ENCODE measurements at places on chromosomes 12 and 14.

- no peak for DNase-seq
Measured at GRCh38 chr12:71160585-71160984, 2.8 kb upstream of the TSPAN8 start.

- DNase-seq, result no peak
Measured at GRCh38 chr14:89279649-89280232, 137.3 kb downstream of the FOXN3 start.

GRCh38 chr14:87961246-87961645 lies 31.7 kb downstream of the GALC start:
- DNase-seq, result no peak

DNA sequence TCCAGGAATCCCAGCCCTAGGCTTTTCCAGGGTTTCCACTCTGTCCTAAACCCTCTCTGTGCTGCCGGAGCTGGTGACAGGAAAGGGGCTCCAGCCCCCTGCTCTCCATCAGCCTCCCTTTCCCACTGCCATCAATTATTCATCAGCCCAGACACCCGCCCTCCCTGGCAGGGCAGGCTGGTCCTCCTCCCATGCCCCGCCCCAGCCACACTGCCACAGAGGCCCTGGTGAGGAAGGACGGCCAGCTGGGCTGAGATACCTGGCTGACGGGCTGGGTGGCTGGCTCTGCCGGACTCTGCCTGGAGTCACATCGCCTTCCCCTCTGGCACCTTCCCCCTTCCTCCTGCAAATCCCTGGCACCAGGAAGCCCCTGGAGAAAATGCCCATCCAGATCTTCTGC lies 11.9 kb upstream of the SMARCD1 start:
- DNase-seq, result no peak

DNA sequence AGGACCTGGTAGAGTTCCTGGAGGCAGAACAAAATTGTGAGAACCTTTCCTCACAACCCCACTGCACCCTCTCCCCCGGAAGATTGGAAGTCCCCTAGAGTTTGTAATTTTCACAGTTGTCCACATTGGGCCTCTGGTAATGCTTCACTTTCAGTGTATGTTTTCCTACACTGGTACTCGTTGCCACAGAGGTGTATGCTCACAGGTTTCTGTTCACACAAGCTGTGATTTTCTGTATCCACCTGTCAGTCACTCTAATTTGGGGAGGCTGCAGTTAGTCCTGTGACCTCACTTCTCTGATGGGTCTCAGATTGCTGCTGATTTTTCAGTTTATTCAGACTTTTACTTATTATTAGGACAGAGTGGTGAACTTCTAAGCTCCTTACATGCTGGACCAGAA lies 66.4 kb upstream of the BMP4 start:
- DNase-seq, result no peak

DNA sequence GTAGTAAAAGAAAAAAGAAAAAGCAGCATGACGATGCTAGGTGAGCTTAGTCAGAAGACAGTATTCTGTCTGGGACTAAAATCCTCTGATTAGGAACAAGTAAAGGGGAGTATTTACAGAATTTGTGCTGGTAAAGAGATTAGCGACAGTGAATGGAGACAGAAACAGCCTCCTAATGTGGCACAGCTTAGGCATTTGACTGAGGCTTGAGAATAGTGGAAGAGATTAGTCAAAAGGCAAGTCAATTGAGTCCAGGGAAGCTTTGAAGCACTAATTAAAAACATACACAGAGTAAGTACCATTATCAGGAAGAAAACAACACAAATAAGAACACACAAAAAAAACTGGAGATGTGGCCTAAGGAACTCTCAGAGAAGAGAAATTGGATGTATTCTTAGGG lies 131.9 kb upstream of the CLEC14A start:
- DNase-seq, result no peak

GRCh38 chr12:126874427-126875026 lies 1392.4 kb upstream of the TMEM132C start:
- DNase-seq, result peak; percentile 53

DNA sequence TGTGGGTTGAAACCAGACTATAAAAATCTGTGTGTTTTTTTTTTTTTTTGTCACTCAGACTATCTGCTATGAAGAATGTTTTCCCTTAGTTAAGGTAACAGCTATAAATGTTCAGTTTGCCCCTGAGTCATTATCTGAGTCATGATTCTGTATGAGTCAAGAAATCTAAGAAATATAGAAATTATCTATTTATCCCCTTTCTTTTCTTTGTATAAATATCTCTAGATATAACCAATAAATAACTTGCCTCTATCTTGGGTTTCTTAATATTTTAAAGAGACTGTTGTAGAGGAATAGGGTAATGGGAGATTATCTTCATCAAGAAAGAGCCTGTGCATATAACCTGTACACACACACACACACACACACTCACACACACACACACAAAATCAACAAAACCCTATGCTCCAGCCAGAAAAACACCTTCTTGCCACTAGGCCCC lies 161.7 kb upstream of the EEA1 start:
- DNase-seq, result no peak

GRCh38 chr12:447141-447540 lies 12.6 kb upstream of the B4GALNT3 start:
- DNase-seq, result no peak

- no peak for DNase-seq
Measured at GRCh38 chr14:57883061-57883460, 17.2 kb upstream of the SLC35F4 start.

DNA sequence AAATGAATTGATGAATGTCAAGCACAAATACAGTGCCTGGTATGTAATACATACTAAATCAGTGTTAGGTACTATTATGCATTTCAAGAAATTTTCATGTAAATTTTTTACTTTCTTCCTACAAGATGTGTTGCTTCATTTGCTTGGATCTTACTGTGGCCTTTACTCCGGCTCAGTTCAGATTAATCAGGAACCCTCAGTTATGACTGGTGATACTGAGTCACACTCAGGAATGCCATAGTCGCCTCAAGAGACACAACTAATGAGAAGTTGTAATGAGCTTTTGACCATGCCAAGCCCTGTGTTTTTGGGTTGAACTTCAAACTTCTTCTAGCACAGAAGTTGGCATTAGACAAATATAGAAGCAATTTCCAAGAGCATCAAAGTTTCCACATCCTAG lies 96.0 kb downstream of the TGFB3 start:
- no peak for DNase-seq

- DNase-seq, result no peak
Measured at GRCh38 chr14:89418976-89419375, 1.9 kb upstream of the FOXN3 start.

DNA sequence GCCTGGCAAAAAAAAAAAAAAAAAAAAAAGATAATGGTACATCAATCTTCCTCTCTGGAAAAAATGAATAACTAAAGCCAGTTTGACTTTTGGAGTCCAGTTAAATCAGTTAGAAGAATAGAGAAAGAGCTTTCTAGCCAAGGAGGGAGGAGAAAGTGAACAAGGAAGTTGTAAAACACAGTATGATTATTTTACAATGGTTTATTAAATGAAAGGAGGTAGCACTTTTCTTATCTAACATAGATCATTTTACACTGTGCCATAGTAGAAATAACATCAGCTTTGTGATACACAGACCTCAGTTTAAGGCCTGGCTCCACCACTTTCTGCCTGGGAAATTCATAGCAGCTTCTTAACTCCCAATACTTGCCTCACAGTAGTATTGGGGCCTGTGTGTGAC lies 15.4 kb upstream of the KITLG start:
- no peak for DNase-seq

DNA sequence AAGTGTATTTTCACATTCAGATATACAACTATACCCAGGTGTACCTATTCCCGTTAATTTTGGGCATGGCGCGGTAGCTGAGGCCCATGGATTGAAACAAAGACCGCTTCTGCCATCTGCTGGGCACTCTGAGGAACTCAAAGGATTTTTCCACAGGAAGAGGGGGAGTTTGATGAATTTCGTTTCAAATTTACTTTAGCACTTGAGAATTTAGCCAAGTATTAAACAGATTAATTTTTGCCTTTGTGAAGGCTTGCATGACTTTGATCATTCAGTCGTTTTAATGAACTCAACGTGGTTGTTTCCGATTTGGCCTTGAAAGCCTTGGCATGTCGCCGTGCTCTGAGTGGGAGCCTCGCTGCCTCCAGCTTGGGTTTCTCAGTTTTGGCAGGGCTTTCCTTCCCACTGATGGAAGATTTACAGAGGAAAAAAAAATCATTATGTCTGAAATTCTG lies 153.2 kb upstream of the DDHD1 start:
- DNase-seq, result no peak

DNA sequence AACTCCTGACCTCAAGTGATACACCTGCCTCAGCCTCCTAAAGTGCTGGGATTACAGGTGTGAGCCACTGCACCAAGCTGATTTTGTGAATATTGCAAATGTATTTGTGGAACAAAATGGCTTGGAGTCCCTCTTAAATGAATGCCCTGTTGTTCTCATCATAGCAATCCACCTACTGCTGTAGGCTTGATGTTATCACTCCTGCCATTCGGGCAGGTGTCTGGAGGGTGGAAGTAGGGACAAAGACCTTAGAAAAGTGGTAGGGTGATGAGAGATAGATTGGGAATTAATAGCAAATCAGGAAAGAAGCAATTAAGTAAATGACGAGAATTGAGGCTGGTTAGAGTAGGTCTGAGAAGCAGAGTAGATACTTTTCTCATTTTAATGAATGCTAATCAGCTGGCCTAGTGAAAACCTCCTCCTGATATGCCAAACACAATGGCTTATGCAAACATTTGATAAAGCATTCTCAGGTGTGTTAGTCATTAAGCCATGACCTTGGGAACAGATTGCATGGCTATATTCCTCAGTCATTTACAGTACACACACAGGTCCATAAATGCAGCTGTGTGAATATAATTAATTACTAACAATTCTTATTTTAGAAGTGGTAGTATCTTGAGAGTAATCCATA lies 60.5 kb upstream of the USP44 start:
- DNase-seq, result no peak

DNA sequence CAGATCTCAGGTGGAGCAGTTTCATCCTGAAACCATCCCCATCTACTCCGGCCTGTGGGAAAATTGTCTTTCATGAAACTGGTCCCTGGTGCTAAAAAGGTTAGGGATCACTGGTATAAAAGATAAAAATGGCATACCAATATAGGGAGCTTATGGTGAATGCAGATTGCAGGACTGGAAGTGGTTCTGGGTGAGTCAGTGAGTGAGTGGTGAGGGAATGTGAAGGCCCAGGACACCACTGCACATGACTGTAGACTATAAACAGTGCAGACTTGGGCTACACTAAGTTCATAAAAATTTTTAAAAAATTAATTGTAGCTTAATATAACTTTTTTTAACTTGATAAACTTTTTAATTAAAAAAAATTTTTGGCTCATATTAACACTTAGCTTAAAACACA lies 67.0 kb upstream of the RD3L start:
- no peak for DNase-seq

DNA sequence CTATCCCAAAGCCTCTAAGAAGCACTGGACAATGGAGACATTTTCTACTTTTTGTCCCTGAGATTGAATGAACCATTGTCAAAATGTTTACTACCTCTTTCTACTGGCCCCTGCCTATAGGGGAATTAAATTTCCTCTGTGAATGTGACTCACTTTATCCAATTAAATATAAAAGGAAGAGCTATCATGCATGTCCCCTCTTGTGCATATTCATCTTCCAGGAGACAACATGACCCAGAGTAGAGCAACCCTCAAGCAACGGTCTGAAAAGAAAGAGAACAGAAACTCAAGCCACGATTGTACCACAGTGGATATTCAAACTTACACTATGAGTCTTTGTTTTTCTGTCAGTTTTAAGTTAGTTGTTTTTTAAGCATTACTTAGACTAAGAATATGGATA lies 938.4 kb upstream of the ATXN7L3B start:
- no peak for DNase-seq

- DNase-seq, result no peak
Measured at GRCh38 chr12:86838711-86839110, 582.5 kb upstream of the MGAT4C start.

- DNase-seq, result no peak
Measured at GRCh38 chr12:42145552-42146215, 1.0 kb upstream of the GXYLT1 start.

DNA sequence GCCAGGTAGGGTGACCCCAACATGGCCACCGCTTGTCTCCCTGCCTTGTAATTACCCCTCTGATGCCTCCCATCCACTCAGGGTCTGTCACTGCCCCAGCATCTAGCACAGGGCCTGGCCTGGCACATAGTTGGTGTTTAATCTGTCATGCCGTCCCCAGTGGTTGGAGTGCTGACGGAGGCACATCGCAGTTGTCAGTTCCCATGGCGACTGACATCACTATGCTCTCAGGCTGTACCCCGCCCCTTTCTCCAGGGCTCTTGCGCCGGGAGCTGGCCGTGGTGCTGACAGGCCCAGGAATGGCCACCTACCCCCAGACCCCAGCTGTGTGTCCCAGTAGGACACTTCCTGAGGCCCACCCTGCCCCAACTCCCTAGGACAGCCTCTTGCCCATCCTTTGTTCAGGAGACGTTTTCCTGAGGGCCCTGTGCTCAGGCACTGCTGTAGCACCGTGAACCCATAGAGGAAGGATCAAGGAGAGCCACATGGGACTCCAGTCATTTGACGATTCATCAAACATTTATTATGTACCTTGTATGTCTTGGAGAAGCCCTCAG lies 23.0 kb downstream of the FAM222A start:
- DNase-seq, result no peak

DNA sequence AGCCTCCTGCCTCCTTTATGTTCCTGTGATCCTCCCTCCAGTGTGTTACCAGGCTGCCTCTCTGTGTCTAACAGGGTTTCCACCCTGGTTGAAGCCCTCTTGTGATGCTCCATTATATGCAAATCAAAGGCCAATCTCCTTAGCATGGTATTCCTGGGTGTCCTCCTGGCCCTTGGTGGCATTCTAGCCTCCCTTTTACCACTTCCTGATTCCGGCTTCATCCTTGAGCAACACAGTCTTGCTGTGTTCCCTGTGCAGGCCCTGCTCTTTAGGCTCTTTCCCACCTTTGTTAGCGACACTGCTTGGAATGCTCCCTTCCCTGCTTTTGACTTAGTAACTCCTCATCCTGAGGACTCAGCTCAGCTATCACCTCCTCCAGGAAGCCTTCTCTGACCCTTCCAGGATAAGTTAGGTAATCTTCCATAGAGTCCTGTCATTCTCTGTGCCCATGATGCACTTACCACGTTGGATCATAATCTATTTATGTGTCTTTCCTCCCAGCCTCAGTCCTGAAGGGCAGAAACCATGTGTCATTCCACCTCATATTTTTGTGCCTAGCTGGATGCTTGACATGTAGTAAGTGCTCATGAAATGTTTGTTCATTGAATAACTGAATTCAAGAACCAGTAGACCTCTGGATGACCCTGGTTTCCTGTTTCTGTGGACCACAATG lies 37.3 kb downstream of the PRKCH start:
- DNase-seq, result no peak

GRCh38 chr12:9895215-9895971 lies 14.1 kb downstream of the KLRF2 start:
- DNase-seq, result no peak

DNA sequence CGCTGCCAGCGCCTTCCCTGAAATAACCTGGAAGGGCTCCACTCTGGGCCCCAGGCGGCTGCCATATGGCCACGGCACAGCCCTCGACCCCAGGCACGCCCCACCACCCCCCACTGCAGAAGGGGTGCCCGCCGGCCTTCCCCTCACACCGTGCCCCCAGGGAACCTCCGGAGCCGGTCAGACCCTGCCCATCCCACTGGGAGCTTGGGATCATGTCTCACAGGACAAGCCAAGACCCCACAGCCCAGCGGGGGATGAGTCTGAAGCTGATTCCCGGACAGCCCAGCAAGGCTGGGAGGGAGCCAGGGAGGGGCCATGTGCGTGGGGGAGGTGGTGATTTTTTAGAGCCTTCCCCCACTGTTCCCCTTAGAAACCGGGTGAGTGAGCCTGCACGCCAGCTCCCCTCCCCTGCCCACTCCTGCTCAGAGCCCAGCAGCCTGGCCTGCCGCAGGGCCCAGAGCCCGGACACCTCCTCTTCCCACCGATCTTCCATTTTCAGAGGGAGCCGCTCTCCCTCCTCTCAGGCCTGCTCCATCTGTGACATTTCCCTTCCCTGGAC lies 1.4 kb downstream of the RIMBP2 start:
- no peak for DNase-seq

Measured in memory B cell (primary cell).